Effector CD8-positive, alpha-beta T cell (primary cell): ENCODE measurements at places on chromosomes 11 and 22.
A peak's percentile ranks its signal among the peaks of the same experiment; 100 is the strongest.

DNA sequence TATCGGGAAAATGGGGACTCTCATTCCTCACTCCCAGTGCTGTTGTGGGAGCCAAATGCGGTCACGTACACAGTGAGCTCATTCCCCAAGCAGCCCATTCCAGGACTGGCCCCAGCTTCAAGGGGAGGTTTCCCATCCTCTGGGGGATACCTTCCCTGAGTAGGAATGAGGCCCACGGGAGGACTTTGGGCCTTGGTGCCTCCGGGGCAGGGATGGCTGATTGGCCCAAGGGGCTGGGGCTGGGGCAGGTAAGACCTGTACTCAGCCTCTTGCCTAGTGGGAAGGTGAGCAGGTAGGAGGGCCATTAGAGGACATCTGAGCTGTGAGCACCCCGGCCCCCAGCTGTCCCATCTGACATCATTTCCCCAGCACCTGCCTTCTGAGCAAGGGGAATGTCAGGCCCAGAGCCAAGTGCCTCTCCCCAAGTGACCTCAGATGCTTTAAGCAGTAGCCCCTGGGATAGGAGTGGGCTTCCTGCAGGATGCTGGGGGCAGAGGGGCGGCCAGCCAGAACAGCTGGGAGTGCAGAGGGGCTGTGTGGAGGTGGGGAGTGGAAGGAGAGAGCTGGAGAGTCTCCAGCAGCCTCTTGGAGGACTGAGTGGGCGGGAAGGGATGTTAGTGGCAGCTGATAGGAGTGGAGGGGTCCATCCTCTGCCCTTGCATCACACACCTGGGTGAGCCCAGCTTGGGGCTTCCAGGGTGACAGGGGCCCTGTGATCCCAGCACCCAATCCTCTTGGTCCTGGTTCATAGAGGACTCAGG, 58.4 kb downstream of the CD82 start:
- DNase-seq: no peak

DNA sequence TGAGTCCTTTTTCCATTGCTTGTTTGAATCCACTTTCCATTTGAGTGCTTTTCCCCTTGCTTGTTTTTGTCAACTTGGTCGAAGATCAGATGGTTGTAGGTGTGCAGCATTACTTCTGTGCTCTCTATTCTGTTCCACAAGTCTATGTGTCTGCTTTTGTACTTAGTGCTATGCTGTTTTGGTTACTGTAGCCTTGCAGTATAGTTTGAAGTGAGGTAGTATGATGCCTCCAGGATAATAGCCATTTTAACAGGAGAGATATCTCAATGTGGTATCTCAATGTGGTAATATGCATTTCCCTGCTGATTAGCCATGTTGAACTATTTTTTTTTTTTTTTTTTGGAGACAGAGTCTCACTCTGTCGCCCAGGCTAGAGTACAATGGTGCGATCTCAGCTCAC, 16.7 kb downstream of the ACRV1 start:
- no peak for DNase-seq

GRCh38 chr22:38029370-38029769, 27.8 kb upstream of the PICK1 start:
- DNase-seq: no peak

GRCh38 chr11:81255895-81256294, 1477.8 kb downstream of the FAM181B start:
- no peak for DNase-seq

DNA sequence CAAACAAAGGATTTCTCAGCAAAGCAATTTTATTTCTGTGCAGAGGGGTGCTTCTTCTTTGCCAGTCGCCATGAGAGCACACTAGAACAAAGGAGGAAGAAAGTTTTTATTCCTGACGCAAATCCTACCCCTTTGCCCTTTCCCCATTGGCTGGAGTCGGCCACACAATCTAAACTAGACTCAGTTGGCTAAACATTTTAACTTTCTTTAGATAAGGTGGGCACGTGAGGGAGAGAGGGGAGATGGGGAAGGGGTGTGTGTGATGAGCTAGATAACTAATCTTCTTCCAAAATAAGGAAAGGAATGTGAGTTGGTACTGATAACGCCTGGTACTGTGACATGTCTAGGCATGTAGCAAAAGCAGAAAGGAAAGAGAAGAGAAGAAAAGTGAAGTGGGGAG, 626 bp downstream of the TRIM22 start:
- DNase-seq: no peak

DNA sequence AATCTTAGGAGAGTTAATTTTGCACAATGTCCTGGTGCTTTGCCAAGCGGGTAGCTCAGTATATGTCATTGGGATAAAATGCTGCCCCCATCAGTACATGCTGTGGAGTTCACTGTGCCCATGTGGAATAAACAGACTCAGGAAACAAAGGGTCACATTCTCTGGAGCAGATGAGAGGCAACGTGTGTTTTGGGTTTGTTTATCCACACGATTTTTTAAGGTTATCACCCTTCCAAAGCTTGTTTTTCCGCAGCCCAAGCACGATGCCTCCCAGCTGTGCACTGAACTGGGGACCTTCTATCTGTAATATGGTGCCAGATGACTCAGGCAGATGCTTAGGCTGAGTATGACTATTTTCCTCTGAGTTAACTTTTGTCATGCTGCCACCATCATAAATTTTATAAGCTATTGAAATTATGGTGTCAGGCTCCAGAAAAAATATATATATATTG, 6.5 kb downstream of the OR4D6 start:
- no peak for DNase-seq

GRCh38 chr22:39530116-39530515, 2.4 kb downstream of the RPS19BP1 start:
- no peak for DNase-seq

DNA sequence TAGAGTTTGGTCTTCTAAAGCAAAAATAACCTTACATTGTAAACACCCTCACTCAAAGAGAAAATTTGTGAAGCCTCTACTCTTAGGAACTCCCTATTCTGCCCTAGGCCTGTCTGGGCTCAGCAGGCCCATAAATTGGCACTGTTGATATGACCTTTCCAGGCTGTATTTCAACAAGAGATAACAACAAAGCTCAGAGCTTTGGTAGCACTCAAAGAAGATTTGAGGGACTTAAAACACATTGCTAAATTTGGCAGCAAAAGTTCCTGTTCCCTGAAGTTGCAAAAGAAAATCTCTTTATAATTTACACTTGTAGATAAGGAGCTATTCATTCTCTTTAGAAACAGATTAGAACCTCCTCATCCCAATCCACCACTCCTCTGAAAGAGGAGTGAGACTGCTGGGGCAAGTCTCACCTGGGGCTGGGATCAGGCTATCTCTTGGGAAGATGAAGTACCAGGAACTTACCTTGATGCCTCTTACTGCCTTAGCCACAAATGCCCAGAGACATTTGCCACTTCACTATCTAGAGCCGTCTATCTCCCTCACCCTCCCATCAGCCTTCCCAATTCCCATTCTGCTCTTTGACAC, 110.4 kb upstream of the AKIP1 start:
- no peak for DNase-seq

DNA sequence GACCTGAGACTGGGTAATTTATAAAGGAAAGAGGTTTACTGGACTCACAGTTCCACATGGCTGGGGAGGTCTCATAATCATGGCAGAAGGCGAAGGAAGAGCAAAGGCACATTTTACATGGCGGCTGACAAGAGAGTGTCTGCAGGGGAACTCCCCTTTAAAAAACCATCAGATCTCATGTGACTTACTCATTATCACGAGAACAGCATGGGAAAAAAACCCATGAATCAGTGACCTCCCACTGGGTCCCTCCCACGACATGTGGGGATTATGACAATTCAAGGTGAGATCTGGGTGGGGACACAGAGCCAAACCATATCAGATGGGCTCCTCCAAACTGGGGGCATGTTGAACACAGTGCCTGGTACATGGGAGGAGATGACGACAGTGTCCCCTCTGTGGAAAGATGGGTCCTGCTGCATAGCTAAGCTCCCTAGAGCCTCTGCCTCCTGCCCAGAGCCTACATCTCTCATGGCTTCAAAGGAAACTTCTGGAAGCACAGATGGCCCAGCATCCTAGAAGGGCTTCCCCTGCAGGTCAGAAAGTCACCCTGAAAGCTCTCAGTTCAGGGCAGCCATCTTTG, 46.1 kb downstream of the MYEOV start:
- no peak for DNase-seq

GRCh38 chr11:126072141-126072741, 9.6 kb upstream of the CDON start:
- no peak for DNase-seq

GRCh38 chr11:128478305-128478704, 109.1 kb downstream of the ETS1 start:
- no peak for DNase-seq

- no peak for DNase-seq
Measured at GRCh38 chr11:78926633-78927338, 352.1 kb upstream of the NARS2 start.

GRCh38 chr22:29138556-29139305, 65.9 kb downstream of the KREMEN1 start:
- DNase-seq: no peak

- DNase-seq: no peak
Measured at GRCh38 chr11:65401073-65401802, 14.8 kb downstream of the FRMD8 start.

- no peak for DNase-seq
Measured at GRCh38 chr11:82995754-82996398, 75.8 kb downstream of the RAB30 start.

DNA sequence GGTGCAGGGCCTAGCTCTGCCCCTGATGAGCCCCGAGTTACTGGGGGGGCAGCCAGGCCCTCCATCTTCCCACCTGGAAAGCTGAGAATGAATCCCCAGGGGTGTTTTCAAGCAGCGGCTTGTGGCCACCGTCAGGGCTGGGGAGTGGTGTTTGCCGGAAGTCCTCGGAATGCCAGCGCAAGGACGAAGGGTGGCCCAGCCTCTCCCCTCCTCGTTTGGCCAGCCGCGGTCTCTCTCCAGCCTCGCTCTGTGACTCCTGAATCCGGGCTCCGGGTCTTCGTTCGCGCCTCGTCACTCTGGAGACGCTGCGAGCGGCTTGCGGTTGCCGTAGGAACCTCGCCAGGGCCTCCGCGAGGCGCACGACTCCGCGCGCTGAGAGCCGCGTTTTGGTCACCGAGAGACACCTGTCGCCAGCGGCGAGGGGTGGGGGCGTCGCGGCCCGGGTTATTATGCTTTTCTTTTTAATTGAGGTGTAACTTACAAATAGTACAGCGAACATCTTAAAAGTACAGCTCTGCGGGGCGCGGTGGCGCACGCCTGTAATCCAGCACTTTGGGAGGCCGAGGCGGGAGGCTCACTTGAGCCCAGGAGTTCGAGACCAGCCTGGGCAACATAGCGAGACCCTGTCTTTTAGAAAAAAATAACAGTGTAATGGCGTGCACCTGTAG, 6.3 kb upstream of the KDELR3 start:
- peak; percentile 9 for DNase-seq

DNA sequence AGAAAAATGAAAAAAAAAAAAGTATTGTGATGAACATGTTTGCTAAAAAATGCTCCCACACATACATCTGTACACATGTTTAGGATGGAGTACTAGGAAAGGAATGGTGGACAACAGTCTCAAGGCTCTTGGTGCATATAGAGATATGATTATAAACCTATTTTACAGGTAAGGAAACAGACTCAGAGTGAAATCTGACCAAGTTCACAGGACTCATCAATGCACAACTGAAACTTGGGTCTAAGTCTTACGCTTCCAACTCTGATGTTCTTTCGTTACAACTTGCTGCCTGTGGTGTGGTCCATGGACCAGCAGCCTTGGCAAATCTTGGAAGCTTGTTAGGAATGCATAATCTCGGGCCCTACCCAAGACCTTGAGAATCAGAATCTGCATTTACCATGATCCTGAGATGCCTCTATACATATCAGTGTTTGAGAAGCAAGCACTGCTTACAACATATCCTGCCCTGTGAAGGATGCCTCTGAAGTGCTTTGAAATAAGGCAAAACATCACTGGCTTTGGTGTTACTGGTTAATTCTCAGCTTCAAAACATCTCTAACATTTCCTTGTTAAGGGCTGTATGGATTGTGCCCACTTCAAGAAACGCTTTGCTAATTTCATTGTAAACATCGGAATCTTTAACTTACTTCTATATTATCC, 39.9 kb upstream of the NUP160 start:
- no peak for DNase-seq

GRCh38 chr11:45754261-45754709, 50.7 kb upstream of the SLC35C1 start:
- DNase-seq: no peak
